ENCODE measurements at places on chromosomes 3 and 15.

GRCh38 chr15:86231864-86232721 is 152.4 kb downstream of the AGBL1 start:
- DNase-seq = peak; percentile 41
- H3K4me1 ChIP-seq = no peaks in the 10 kb centered on the region
- no peak overlapping the region for H3K4me3 ChIP-seq
- H3K27ac ChIP-seq = no peak overlapping the region

DNA sequence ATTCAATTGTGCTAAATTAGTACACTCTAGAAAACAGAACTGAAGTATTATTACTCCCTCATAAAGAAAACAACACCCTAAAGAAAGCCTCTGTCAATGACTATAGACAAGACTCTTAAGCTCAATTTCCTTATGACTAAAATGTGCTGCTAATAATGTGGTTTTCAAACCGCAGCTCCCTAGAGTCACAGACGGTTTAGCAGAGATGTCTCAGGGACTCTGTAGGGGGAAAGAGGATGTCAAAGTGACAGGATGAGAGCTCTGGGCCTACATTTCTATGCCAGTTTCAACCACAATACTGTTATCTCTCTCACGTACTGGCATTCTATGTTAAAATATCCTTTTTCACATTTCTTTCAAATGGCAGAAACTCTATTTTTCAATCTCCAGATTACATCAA is 37.6 kb upstream of the WDR49 start:
- peak; percentile 76 for DNase-seq
- no peak overlapping the region for H3K4me3 ChIP-seq
- peaks cover 5% of the 10 kb centered on the region for H3K36me3 ChIP-seq
- H3K4me1 ChIP-seq = peaks cover 5% of the 10 kb centered on the region

GRCh38 chr3:97138914-97139541 is 324.6 kb downstream of the EPHA6 start:
- H3K4me1 ChIP-seq = no peaks in the 10 kb centered on the region
- no peaks in the 10 kb centered on the region for H3K36me3 ChIP-seq
- no peak for DNase-seq
- H3K4me3 ChIP-seq = no peak overlapping the region
- no peak overlapping the region for H3K27ac ChIP-seq

DNA sequence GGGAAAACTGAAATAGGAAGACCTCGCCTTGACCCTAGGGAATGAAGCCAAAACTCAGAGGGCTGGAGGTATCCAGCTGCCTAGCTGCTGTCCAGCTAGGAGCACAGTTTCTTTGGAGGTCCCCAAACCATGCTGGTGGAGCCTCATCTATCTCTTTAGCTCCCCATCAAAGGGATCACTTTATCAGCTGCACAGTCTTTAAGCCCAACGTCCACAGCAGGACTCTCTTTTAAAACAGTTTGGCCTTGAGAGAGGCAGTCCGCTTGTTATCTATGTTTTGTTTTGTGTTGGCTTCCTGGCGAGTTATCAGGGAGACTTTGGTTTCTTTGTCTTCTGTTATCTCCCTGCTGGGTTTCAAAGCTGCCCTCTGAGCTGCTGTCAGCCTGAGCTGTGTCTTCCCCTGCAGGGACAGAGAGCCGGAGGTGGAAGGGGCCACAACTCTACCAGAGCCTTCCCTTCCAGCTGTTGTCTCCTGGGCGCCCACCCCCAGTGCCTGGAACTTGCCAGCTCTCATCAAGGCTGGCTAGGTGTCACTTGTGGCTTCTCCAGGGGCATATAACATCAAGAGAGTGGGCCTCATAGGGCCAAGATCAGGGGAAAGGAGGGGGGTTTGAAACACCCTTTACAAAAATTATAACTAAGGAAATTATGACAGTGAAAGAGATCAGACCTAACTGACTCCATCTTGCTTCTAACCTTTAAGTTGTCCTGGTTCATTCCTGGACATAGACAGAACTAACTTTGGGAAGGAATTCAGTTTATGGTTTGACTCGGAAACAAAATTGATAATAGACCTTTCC is 61.4 kb upstream of the C15orf39 start:
- no peaks in the 10 kb centered on the region for H3K27me3 ChIP-seq
- H3K4me1 ChIP-seq = peaks cover 20% of the 10 kb centered on the region
- peak; percentile 50 for DNase-seq
- no peaks in the 10 kb centered on the region for H3K36me3 ChIP-seq

DNA sequence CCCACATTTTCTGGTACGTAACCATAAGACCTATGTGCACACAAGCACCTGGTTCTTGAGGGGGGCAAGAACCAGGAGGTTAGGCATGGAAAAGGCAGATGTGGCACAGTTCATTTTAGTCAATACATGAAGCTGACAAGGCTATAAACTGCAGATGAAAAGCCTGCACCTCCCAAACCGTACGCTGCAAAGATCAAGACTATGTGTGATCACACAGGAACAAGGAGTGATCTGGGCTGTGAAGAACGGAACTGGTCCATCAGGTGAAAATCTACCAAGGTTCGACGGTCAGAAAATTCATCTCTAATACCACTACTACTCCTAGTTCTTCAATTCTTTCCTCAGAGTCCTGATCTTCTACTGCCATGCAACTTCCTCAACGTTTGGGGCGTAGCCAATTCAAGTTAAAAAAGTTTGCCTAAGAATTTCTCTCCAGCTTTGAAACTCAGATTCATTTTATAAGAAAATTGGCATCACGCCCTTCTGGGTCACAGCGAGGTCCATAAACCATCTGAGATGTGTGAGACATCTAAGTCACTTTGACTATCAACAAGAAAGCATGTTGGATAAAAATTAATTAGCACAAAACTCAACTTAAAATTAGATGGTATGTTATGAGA is 41.9 kb downstream of the PLD1 start:
- H3K27me3 ChIP-seq = no peaks in the 10 kb centered on the region
- H3K27ac ChIP-seq = no peak overlapping the region
- DNase-seq = no peak
- no peaks in the 10 kb centered on the region for H3K4me1 ChIP-seq
- H3K4me3 ChIP-seq = no peak overlapping the region

DNA sequence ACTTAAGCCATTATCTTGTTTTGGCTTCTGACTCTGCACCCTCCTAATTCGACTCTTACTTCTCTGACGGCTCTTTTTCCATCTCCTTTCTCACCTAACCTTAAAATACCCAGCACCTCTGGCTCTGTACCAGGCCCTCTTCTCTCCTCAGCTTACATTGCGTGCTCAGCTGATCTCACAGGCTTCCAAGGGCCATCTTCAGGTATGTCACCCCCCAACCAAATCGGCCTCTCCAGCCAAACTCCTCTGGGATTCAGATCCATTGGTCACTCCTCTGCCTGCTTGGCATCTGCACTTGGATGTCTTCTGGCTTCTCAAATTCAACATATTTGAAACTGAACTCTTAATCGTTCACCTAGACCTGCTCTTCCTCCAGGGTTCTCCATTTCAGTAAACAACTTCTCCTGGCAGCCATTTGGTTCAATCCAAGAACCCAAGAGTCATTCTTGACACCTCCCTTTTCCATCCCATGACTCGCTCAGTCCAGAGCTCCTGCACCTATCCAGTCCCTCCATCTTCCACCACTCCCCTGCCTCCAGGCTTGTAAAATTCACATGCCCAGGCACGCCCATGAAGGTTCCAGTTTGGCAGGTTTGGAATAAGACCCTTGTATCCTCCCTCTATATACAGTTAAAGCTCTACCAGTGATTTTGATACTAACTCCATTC is 35.2 kb upstream of the SLC41A3 start:
- H3K4me3 ChIP-seq = no peak overlapping the region
- no peaks in the 10 kb centered on the region for H3K4me1 ChIP-seq
- H3K27me3 ChIP-seq = no peaks in the 10 kb centered on the region
- no peak for DNase-seq

GRCh38 chr15:22888120-22888859 is 49.8 kb downstream of the NIPA2 start:
- H3K36me3 ChIP-seq = peaks cover 24% of the 10 kb centered on the region
- H3K4me3 ChIP-seq = no peak overlapping the region
- H3K27ac ChIP-seq = no peak overlapping the region
- no peaks in the 10 kb centered on the region for H3K4me1 ChIP-seq

- H3K4me1 ChIP-seq = peaks cover 10% of the 10 kb centered on the region
- H3K27ac ChIP-seq = no peak overlapping the region
- peak overlapping the region; percentile 35 for H3K4me3 ChIP-seq
- H3K36me3 ChIP-seq = peaks cover 27% of the 10 kb centered on the region
These were observed 84.4 kb upstream of the MEX3B start for GRCh38 chr15:82130248-82130647.

DNA sequence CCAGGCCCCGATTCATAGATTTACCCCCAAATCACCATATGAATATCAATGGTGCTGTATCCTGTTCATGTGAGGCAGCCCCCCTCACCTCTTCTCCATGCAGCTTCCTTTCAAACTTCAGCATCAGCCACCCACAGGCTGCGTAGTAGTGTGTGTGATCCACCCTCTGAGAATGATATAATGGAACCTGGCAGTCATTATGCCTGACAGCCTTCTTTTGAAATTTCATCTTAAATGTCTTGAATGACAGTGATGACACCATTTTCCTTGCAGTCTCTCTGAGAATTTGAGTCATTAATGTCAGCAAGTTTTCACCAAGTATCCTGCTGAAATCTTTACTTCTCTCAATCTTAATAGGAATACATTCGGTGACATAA is 3.5 kb upstream of the CLRN1 start:
- H3K27ac ChIP-seq = no peak overlapping the region
- no peak overlapping the region for H3K4me3 ChIP-seq
- no peaks in the 10 kb centered on the region for H3K27me3 ChIP-seq

GRCh38 chr3:192422321-192422996 is 304.9 kb downstream of the FGF12 start:
- H3K4me1 ChIP-seq = no peaks in the 10 kb centered on the region
- no peak for DNase-seq
- H3K27ac ChIP-seq = no peak overlapping the region
- no peak overlapping the region for H3K4me3 ChIP-seq
- H3K36me3 ChIP-seq = no peaks in the 10 kb centered on the region

DNA sequence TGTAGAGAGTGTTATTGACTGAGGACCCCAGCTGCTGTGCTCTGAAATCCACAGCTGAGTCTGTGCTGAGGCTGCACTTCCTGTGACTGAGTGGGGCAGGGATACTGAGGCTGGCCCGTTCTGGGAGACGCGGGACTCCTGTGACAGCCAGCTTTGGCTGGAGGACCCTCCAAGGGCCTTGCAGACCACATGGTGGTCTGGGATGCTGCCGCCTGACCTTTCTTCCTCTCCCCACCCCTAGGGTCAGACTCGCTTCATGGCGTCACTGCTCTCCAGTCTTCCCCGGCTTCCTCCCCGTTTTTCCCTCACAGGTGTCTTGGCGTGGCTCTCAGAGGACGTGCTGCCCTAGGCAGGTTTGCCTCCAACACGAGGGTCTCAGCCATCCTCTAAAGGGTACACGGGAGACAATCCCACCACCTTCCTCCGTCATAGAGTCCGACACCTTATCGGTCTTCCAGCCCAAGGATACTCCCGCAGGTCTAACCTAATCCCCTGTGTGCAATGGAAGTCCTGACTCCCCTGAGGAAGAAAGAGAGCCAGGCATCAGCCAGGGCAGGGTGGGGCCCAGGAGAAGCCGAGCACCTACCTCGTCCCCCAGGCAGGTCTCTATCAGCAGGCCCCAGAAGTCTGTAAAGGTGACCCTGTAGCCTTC is 19.9 kb upstream of the EHD4 start:
- H3K4me3 ChIP-seq = no peak overlapping the region
- H3K27ac ChIP-seq = no peak overlapping the region
- no peaks in the 10 kb centered on the region for H3K4me1 ChIP-seq
- no peak for DNase-seq
- no peaks in the 10 kb centered on the region for H3K36me3 ChIP-seq

DNA sequence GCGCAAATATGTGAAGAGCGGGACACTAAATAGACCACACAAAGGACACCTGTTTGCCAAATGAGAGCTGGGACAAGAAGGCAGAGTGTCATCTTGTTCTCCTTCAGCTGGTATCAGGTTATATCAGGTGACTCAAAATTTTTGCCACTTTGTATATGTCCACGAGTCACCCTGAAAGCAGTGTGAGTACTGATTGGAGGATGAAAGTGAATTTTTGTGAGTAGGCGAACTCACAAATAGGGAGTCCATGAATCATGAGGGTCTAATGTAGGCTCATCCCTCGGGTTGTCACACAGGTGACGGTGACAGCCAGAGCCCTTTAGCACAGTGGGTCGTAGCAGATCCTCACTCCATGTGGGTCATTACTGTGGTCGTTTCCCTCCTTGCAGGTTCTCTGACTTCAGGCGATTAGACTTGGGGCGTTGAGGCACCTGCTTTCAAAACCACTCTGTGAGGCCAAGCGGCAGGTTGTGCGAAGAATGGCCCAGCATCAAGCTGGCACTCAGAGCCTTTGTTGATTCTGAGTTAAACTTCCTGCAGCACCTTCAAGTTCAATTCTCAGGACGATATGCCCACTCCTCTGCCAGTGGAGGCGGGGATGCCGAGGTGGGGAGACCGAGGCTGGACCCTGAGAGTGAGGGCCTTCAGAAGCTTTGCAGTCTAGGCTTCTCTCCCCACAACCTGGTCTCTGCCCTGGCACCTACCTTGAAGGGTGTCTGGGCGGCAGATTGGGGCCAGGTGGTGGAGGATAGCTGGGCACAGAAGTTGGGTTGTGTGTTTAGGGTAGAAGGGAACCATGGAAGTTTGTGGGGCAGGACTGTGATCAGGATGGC is 173.8 kb downstream of the SMAD6 start:
- no peaks in the 10 kb centered on the region for H3K27me3 ChIP-seq
- DNase-seq = no peak
- H3K4me1 ChIP-seq = peaks cover 6% of the 10 kb centered on the region
- H3K4me3 ChIP-seq = no peak overlapping the region
- H3K27ac ChIP-seq = no peak overlapping the region

DNA sequence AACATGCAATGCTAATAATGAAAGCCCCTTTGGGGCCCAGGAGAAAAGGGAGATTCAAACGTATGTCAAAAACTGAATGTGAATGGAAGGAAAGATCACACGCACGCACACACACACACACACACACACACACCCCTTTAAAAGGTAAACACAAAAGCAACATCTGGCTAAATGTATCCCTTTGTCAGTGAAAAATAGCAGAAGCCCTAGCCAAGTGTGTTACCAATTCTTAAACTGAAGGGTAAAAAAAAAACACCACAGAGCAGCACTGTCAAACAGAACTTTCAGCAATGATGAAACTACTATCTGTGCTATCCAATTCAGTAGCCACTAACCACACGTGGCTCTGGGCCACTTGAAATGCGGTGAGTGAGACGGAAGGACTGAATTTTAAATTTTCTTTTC is 4.9 kb downstream of the RFTN1 start:
- H3K27ac ChIP-seq = no peak overlapping the region
- peaks cover 60% of the 10 kb centered on the region for H3K4me1 ChIP-seq
- no peak overlapping the region for H3K4me3 ChIP-seq
- peaks cover 23% of the 10 kb centered on the region for H3K36me3 ChIP-seq
- DNase-seq = peak; percentile 80
- no peaks in the 10 kb centered on the region for H3K27me3 ChIP-seq
